ENCODE measurements at places on chromosomes 11 and 22. TPM values are rescaled to one million over a fixed set of nuclear protein-coding genes. Genes with fewer than 3 reads are reported as not detected.

OR8D1 gene
- not detected for total RNA-seq

FXYD2 gene
- total RNA-seq: 0.33 TPM

TSGA10IP gene
- not detected for total RNA-seq

B4GAT1 gene
- total RNA-seq: 48.9 TPM

AGBL2 gene
- 2.1 TPM for total RNA-seq

EMID1 gene
- 0.50 TPM for total RNA-seq

AMPD3 gene
- 24.9 TPM for total RNA-seq

KCNQ1 gene
- not detected for total RNA-seq

MRGPRE gene
- 0.17 TPM for total RNA-seq

DCDC1 gene
- 0.17 TPM for total RNA-seq

CEP126 gene
- total RNA-seq: 1.8 TPM

DGAT2 gene
- total RNA-seq: 2.3 TPM

C11orf42 gene
- total RNA-seq: not detected

OR8G1 gene
- not detected for total RNA-seq

DTX4 gene
- total RNA-seq: 3.1 TPM

OR52I1 gene
- total RNA-seq: not detected

PAX6 gene
- not detected for total RNA-seq

TRIM5 gene
- total RNA-seq: 47.9 TPM

RIC3 gene
- total RNA-seq: not detected

C1QTNF5 gene
- 32.0 TPM for total RNA-seq

LDHA gene
- total RNA-seq: 309 TPM

EEF1G gene
- total RNA-seq: 1,405 TPM

BARX2 gene
- total RNA-seq: not detected

OR51A2 gene
- total RNA-seq: not detected

OR9Q1 gene
- total RNA-seq: not detected

PNPLA3 gene
- total RNA-seq: 3.6 TPM

P2RX6 gene
- 17.8 TPM for total RNA-seq

CD81 gene
- 289 TPM for total RNA-seq

MUC5AC gene
- not detected for total RNA-seq
